ENCODE measurements at places on chromosomes 2 and 18.

DNA sequence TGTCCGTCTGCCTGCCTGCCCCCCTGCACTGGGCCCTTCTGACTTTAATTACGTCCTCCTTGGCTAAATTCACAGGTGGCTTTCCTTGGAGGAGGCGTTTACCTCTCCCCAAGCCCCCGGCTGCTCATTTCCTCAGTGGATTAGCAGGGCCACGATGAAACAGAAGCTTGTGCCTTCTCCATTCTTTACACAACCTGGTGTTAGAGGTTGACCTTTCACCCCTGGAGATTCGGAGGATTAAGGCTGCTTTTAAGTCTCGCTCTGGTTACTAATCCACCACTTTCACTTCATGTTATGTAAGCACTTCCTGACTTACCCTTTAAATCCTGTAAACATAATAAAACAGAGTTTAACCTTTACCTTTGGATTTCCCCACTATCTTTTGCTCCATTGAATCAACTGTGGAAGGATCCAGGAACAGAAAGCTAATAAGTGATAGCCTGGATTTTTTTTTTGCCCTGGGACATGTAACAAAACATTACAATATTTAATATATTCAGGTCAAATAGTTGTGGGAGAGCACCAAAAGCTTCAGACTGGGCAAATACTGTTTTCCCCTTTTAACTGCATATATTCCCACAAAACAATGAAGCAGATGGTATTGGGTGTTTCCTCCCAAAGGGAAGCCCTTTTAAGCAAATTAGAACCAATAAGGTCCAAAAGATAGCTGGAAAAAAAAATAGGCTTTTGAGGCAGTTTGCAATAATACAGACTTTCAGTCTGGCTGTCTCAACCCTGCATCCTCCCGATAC lies 370.2 kb downstream of the EN1 start:
- no peak for DNase-seq

DNA sequence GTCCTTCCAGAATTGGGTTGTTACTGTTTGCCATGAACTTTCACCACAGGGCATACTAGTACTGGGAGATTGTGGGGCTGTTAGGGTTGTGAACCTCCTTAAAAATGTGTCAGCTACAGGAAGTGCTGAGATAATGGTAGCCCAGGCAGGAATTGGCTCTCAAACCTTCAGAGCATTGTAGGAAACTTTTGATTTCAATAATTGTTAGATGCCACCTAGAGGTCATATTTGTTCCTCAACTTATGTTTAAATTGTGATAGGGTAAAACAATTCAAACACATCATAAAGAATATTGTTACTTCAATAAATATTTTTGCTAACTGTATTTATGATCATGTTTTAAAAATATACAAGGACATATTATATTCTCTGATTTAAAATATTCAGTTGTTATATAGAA lies 594.6 kb downstream of the ADCYAP1 start:
- no peak for DNase-seq

- DNase-seq: no peak
These were observed 1127.1 kb downstream of the DPP10 start for GRCh38 chr2:115569547-115569946.

DNA sequence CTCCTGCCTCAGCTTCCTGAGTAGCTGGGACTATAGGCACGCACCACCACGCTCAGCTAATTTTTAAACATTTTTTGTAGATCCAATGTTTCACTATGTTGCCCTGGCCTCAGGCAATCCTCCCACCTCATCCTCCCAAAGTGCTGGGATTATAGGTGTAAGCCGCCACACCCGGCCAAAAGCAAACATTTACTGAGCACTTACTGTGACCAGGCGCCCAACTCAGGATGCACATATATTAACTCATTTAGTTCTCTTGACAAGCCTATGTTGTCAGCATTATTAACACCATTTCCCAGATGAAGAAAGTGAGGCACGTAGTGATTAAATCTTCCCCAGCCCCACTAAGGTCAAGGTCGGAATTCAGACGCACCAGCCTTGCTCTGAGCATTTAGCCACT lies 41.1 kb downstream of the TMEM37 start:
- DNase-seq: no peak

GRCh38 chr18:50475538-50476193 lies 84.2 kb upstream of the MAPK4 start:
- no peak for DNase-seq

GRCh38 chr2:239908744-239909143 lies 116.4 kb downstream of the NDUFA10 start:
- peak; percentile 63 for DNase-seq

GRCh38 chr2:175834477-175834876 lies 167.6 kb downstream of the LNPK start:
- peak; percentile 14 for DNase-seq

DNA sequence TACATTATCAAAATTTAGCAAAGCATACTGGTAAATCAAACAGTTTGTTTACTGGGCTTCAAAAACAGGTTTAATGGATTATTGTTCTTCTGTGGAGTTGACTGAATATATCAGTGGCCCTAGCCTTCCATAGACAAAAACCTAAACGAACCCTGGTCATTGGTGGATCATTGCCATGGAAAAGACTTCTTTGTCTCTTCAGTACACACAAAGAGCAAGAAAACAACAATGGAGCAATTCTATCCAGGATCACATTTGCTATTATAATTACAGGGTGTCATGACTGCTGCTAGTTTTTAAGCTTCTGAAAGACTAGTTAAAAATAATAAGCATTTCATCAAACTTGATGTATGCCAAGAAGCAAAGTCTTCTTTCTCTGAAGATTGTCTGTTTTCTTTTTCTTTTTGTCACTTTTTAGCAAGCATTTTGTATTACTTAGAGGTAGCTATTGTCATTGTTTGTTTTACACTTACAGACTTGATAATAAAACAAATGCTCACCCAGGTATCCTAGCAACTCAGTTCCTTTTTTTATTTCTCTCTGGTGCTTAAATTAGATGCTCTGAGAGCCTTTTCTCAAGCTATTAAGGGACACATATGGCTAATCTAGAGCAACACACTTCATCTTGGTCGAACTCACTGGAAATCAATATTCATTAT lies 1228.7 kb upstream of the DDX18 start:
- DNase-seq: no peak

DNA sequence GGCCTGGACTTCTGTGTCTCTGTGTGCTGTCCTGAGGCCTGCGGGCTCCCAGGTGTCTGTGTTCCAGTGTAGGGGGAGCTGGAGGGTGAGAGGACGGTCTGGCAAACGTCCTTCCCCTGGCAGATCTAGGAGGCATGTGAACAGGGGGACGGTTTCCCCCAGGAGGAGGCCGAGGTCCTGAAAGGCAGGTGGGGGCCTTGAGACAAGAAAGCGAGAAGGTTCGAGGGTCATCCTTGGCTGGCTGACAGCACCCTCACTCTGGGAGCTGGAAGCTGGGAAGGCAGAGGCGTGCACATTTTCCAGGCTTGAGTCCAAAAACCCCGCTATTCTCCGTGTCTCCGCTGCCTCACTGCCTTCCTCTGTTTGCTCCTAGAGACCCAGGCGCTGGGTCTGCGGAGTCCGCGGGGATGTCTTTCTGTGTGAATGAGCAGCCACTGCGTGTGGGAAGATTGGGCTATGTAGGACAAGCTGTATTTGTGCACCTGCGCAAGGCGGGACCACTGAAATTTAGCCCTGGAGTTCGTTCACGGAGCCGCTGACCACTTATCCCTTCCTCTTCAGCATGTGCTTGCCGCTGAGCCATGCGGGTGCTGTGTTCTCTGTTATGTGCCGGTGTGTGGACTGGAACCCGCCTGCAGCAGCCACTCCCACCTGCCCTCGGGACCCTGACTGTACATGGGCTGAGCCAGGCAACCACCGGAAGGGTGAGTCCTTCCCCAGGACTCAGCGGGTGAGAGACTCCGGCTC lies 43.7 kb downstream of the TWIST2 start:
- DNase-seq: peak; percentile 42

- no peak for DNase-seq
These were observed 410.6 kb downstream of the ZNF521 start for GRCh38 chr18:24941174-24941951.

- DNase-seq: no peak
These were observed 52.4 kb upstream of the STAT1 start for GRCh38 chr2:191066197-191066918.

DNA sequence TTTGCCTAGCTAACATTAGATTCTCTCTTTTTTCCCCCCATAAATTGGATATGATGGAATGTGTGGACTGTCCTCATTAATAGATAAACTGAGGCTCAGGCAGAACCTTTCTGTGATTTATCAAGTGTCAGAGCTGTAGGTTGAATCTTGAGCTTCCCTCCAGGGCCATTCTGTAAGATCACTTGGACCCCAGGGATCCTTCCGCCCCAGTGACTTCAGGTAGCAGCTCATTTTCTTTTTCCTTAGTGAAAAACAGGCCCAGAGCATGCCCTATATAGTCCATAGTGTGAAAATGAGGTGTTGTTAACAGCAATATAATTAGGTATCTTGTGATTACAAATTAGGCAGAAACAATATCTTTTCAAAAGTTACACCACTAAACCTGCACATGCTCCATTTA lies 269.7 kb downstream of the ZNF385B start:
- no peak for DNase-seq

DNA sequence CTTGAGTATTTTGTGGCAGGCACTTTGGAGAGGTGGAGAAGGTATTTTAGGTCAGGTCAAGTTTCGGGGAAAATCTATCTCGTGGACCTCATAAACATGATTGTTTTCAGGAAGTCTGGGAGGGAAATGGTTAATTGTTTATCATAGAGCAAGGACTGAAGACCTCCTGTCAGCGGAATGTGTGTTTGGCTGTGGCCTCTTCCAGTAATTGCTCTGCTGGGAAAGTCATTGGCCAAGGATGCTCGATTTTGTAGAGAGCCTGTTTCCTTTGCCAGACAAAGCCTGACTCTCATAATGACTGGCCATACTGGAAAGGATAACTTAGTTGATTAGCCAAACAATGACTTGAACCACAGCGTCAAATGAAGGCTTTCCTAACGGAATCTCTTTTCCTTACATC lies 30.0 kb downstream of the IL1R2 start:
- DNase-seq: no peak

- no peak for DNase-seq
These were observed 12.5 kb downstream of the GAREM2 start for GRCh38 chr2:26185304-26185928.

- DNase-seq: peak; percentile 85
These were observed 1.4 kb downstream of the RAB11FIP5 start for GRCh38 chr2:73111073-73112025.

DNA sequence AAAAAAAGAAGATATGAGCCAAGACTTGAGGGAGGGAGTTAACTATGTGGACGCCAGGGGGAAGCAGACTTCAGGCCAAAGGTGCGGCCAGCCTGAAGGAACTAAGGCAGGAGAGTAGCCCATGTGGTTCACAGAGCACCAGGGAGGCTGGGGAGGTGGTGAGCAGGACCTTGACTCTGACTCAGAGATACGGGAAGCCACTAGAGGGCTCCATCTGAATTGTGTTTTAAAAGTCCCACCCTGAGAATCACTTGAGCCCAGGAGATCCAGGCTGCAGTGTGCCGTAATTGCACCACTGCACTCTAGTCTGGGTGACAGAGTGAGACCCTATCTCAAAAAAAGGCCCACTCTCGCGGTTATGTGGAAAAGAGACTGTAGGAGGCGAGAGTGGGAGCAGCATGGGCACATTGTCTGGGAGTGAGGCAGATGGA lies 12.3 kb downstream of the CEP192 start:
- peak; percentile 75 for DNase-seq

DNA sequence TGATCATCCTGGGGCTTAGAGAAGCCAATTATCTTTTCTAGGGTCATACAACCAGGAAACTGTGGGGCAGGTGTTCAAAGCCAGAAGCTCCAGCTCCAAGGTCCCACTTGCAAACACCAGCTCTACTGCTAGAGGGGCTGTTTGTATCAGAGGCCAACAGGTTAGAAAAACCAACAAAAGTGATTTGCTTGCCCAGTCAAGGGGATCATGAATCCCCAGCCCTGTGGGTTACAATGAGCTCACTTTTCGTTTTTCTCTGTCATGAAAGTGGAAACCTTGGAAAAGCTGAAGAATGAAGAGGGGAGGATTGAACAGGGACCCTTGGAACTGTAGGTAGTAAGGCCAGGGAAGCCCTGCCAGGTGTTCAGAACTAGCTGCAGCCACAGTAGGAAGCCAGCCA lies 119.2 kb downstream of the SPP2 start:
- no peak for DNase-seq

DNA sequence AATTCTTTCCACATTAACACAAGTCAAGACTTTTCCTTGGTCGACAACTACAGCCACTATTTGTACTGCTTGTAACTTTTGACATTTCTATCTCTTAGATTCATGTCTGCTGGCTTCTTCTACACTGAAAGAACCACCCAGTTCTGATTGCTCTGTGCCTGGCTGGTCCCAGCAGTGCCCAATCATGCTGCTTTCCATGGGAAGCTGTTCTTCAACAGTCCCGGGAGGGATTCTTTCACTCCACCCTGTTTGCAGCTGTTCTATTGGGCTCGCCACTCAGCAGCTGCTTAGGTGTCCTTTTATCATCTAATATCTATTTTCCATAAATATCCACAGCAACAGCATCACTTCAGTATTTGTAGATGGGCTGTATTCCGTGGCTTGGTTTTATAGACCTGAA lies 471.1 kb upstream of the SMIM21 start:
- no peak for DNase-seq

GRCh38 chr2:105791229-105791628 lies 46.5 kb downstream of the NCK2 start:
- DNase-seq: no peak

- no peak for DNase-seq
These were observed 148.0 kb downstream of the HDAC4 start for GRCh38 chr2:239252801-239253200.

DNA sequence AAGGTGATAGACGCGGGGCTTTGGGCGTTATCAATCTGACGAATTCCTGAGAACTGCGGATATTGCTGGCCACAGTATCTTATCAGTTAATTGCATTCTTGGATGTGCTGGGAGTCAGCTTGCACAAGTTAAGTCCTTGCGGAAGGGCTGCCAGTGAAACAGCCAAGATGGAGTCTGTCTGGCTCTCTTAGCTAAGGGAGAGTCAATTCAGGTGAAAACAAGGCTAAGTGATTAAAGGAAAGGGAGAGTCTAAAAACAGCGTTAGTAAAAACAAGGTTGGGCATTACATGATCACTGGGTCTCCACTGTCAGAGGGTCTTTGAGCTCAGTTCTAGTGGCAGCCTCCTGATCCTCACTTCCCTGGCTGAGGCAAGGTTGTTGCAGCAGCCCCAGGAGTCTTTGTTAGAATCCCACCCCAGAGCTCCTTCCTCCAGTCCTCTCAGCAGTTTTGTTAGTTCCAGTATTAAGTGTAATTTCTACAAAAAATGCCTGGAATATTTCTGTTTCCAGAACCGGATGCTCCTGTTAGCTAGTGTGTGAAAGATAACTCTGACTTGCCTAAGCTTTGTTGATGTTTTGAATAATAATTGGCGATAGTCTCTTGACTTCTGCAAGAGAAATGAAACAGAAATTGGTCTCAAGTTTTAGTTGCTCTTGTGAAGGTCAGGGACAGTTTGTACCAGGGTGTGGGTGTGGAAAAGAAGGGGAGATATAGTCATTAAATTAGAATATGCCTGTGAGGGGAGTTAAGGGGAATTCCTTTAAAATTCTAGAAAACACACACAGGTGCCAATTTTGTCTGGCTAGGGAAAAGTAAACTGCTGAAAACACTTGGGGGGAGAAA lies 10.6 kb downstream of the CFLAR start:
- no peak for DNase-seq
